ENCODE measurements at places on chromosomes 13 and 19.

DNA sequence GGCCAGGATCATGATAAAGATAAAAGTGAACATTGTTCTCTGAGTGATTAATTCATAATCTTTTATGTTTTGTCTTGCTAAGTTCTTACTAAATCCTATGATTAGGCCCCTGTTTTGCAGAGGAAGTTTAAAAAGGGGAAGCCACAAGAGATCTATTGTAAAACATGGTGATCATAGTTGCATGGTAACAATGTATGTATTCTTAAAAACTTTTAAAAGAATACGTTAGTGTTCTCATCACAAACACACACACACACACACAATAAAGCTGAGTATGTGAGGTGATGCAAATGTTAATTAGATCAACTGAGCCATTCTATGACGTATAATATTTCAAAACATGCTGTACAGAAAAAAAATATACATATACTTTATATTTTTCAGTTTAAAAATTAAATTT is 51.2 kb downstream of the MBD3L2B start:
- DNase-seq, result no peak

- DNase-seq, result no peak
Observed at GRCh38 chr13:37959284-37959683, 89.7 kb upstream of the TRPC4 start.

GRCh38 chr13:40966298-40966697 is 52.8 kb downstream of the ELF1 start:
- DNase-seq, result no peak

DNA sequence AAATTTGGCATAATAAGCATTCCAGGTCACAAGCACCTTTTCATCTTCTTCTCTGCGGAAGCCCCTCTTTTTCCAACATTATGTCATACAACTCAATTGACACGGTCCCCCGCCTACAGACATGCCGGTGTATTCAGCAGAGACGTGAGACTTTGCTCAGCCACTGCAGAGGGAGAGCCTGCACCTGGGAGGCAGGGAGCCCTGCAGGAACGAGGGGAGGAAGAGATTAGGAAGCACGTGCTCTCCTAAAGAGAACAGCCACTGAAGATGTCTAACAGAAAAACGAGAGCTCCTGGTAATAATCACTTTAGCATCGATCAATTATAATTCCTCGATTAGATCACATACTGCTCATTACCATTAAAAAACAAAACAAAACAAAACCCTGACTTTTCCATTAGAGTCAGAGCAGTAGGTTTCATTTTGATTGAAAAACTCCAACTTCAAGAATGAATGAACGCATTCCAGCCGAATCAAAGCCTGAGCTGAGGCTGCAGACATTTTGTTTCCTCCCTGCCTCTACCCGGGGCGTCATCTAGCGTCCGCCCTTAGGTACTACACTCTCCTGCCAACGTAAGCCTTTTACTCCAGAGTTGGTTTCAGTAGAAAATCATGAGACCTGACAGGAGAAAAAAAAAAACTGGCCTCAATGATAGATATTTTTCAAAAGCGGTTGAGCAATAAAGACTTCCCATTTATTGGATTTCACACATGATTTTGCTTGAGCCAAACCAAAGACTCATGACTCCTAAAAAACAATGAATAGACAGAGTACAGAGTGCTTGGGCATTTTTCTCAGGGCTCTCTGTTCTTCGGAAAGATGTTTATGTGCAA is 194.5 kb downstream of the KATNAL1 start:
- peak; percentile 86 for DNase-seq

GRCh38 chr19:17685451-17686022 is 2.6 kb downstream of the UNC13A start:
- DNase-seq, result no peak

GRCh38 chr13:96687191-96687590 is 307.1 kb downstream of the OXGR1 start:
- no peak for DNase-seq

GRCh38 chr13:89748716-89749115 is 1598.8 kb upstream of the MIR17HG start:
- DNase-seq, result no peak

DNA sequence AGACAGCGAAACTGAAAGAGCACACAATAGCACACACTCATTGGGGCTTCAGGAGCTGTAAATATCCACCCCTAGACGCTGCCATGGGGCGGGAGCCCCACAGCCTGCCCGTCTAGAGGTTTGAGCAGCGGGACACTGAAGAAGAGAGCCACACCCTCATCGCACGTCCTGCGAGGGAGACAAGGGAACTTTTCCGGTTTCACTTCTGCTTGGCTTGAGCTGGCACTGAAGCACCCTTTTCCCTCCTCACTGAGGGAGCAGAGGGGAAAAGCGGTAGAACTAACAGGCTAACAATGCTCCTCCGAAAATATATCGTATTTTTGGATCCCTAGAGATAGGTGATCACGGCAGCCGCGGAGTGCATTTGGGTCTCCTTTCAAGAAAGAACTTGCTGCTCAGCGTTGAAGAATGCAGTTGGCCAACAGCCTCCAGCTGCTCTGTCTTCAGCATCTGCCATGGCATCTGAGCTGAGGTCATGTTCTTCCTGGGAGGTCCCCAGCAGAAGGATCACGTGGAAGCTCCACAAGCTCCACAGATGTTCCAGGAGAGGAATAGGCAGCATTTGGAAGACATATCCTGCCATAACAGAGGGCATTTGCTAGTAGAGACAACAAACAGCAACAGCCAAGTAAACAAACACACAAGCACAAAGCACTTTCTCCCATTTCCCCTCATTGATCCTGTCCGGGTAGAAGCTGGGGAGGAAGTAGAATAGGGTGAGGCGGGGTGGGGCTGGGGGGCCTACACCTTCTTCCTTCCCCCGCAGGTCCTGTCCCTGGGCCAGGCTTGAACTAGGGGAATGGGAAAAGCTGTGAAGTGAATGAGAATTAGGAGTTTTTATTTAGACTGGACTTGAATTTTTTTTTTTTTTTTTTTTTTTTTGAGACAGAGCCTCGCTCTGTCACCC is 44.8 kb upstream of the ALOX5AP start:
- peak; percentile 96 for DNase-seq

GRCh38 chr19:18239303-18239702 is 13.1 kb upstream of the PDE4C start:
- DNase-seq, result peak; percentile 35

DNA sequence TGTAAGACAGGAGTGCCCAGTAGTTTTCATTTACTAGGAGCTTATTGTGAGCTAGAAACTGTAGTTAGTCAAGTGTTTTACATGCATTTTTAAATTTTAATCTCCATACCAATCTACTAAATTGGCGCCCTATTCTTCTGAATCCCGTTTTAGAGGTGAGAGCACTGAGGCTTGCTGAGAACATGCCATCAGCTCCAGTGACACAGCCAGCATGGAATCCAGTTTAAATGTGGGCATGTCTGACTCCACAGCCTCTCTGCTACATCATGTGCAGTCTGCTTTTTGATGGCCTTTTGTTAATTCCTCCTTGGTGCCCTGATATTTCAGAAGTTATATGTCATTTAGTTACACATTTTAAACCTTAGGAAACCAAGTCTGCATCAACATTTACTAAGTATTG is 325.4 kb downstream of the DLEU7 start:
- no peak for DNase-seq

DNA sequence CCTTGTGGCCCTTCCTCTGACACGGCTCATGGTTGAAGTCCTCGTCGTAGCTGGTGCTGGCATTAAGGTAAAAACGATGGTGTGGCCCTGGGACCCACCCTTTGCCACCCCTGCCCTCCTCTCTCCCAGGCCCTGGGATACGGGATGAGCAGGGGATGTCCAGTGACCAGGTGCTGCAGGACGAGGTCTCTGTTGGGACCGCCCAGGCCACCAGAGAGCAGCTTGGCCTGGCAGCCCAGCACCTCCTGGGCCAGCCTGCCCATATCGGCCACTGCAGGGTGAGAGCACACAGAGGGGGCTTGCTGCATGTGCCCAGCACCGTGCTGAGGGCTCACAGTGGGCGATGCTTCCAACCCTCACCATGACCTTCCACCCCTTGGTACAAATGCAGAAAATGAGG is 6.4 kb downstream of the ACTMAP start:
- no peak for DNase-seq

Data from EH (cell line).